ENCODE measurements at places on chromosomes 16 and 17.

GRCh38 chr17:77480199-77480508 lies 339.4 kb downstream of the SEC14L1 start:
- DNase-seq = no peak

GRCh38 chr17:19408346-19408710 lies 2.7 kb upstream of the RNF112 start:
- DNase-seq = no peak

GRCh38 chr17:20092261-20092867 lies 83.2 kb downstream of the SPECC1 start:
- DNase-seq = no peak

GRCh38 chr16:85479972-85480726 lies 133.0 kb upstream of the GSE1 start:
- no peak for DNase-seq

GRCh38 chr17:28926786-28927185 lies 23.9 kb upstream of the DHRS13 start:
- DNase-seq = no peak

- peak; percentile 49 for DNase-seq
These were observed 716 bp downstream of the TMEM94 start for GRCh38 chr17:75457047-75457654.

DNA sequence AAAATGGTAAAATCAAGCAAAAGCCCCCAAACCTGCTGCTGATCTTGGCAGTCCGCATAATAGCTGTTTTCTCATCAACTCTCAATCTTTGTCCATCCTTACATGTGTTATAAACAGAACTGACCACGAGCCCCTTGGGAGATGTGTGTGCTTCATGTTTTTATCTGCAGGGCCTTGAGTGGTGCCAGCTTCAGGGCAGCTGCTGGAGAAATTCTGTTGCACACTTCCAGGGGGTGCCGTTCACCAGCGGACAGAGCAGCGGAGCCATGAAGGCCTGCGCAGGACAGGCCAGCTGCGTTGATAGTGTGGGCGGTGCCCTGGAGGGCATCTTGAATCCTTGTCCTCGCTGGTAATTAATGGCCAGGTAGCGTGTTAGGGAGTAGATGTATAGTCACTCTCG lies 20.1 kb downstream of the MPRIP start:
- DNase-seq = no peak

DNA sequence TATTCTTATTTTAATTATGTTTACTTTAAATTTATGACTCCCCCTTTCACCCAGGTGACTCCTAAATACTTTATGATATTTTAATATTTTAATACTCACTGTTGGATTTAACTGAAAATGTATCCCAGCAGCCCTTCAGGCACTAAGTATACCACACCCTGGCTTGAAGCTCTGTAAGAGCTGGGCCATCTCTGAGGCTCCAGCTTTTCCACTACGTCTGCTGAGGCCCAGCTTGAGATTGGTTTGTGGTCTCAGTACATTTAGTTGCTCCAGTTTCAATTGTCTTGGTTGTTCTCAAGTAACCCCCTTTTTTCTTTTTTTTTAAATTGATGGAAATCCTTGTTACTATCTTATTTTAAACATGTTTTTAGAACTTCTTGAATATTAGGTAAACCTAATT lies 27.0 kb upstream of the CAPNS2 start:
- DNase-seq = no peak
